ENCODE measurements at places on chromosomes 1 and 21. TPM values are rescaled to one million over a fixed set of nuclear protein-coding genes. Genes with fewer than 3 reads are reported as not detected.
A peak's percentile ranks its signal among the peaks of the same experiment; 100 is the strongest.

The TCHH gene
- polyA plus RNA-seq, result 0.06 TPM

The SMYD3 gene
- polyA plus RNA-seq, result 23.8 TPM

DNA sequence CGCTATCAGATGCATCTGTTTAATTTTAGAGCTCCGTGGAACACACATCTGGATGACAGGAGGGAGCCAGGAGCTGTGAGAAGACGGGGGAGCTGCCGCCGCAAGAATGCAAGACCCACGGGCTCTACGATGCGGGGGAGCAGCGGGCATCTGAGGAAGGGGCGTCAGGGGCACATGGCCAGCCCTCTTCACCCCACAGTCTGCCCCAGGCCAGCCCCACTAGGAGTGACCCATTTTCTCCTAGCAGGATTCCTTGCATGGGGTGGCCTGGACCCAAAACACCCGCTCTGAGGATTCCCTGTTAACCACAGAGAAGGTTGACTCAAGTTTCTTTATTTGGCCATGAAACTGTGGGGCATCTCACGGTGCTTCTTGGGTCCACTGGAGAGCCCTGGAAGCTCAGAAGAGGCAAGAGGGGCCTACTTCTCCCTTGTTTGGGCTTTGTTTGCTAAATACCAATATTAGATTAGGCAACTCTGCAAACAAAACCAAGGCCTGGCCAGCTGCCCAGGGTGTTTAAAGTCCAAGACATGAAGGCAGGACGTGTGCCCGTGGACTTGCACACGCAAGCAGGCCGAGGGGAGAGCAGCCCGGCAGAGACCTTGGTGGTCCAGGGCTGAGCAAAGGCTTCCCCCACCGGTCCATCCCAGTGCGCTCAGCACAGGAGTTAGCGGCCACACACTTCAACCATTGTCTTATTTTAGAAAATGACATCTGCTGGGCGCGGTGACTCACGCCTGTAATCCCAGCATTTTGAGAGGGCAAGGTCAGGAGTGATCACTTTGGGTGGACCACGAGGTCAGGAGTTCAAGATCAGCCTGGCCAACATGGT lies 89.8 kb downstream of the DHRS3 start:
- no peak for DNase-seq

The CCDC17 gene
- 1.7 TPM for polyA plus RNA-seq

GRCh38 chr1:198929961-198930599 lies 291.2 kb downstream of the PTPRC start:
- no peak for DNase-seq

The ZC3H12A gene
- polyA plus RNA-seq, result 2.1 TPM

DNA sequence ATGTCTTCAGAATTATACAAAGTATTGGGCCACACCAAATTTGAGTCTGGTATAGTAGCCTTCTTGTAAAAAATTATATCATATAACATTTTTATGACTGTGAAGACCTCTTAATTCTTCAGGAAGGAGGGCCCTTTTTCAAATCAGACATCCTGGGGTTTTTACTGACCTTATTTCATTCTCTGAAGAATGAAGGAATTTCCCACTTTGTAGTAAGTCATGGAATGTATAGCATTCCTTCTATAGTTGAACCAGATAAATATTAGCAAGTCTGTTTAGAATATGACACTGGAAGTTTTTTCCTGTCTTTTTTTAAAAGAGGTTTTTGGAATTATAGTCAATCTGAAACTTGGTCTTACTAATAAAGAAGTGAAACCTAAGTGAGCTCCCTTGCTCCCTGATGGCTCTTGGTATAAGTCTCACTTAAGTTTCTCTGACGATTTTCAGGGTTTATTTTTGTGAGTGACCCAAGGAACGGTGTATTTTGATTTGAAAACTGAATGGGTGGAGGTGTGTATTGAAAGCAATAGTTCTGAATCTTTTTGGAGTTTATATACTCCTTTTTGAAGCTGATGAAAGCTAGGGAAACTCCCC lies 23.7 kb downstream of the SNX27 start:
- DNase-seq, result no peak

DNA sequence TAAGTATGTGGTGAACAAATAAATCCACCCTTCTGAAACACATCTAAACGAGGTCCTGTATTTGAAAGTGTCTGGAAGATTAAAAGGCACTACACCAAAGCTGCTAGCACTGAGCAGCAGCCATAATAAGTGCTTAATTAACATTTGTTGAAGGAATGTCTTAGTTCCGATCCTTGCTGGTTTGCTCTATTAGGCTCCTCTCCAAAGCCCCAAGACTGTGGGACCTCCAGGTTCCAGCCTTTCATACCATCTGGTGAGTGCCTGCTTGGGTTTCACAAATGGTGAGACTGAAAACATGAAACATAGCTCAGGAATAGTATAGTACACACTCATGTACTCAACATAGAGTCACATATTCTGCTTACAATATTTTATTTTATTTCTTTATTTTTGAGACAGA lies 640 bp upstream of the CYP2J2 start:
- DNase-seq, result no peak

GRCh38 chr1:3799976-3800685 lies 3.8 kb upstream of the LRRC47 start:
- DNase-seq, result no peak

The KLHDC9 gene
- polyA plus RNA-seq, result 21.5 TPM

GRCh38 chr21:42060166-42060565 lies 11.0 kb upstream of the UMODL1 start:
- no peak for DNase-seq

- no peak for DNase-seq
These were observed 17.6 kb downstream of the UTP25 start for GRCh38 chr1:209845408-209845725.

DNA sequence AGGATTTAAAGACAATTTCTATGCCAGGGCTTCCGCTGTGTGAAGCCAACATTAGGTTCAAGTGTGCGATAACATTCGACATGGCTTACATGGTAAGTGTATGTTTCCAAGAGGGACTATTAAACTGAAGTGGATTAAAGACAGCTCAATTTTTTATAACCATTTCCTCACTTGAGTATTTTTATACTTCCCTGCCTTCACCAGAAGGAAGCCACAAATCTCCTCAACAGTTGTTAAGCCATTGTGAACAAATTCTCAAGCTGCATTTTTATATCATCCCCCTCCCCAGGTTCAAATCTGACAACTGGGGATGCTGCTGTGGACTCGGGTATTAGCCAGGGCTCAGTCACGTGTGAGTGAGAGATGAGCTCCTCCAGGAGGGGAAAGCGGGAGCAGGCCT lies 116.3 kb downstream of the RHOU start:
- no peak for DNase-seq

DNA sequence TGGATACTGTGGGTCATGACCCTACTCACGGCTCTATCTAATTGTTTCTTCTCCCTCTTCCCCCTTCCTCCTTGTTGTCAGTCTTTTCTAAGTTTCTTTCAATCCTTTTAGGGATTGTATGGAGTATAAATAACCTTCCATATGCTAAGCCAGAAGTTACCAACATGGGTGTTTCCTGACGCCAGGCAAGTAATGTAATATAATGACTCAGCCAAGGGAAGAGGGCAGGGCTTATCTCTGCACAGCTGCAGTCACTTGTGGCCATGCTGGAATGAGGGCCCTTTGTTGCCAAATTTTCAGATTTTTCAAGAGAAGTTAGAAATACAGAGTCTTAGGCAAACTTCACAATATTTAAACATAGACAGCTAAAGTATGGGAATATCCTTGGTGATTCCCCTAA lies 194.6 kb downstream of the ST6GALNAC3 start:
- no peak for DNase-seq

The KRTAP19-1 gene
- polyA plus RNA-seq, result not detected

DNA sequence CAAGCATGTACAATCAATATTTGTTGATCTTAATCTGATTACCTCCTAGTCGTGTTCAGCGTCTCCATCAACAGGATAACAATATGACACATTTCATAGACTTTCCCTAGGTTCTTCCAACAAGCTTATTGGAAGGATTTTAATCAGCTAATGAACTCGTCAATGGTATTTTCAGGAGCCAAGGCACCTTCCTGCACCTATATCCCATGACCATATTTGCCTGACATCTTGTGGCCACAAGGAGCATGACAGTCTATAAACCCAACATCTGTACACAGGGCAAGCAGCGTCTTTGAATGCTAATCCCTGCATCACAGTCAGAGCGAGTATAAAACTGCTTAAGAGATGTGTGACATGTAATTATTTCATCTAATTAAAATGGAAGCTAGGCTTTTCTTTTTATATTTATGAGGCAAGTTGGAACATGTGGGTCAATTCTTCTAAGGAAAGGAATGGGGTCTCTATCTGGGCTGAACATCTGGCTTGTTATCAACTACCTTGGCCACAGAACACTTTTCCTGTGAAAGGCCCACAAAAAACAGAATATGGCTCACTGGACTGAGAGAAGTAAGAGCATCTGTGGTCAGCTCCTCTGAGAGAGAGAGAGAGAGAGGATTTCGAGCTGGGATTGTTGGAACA lies 388.8 kb downstream of the NTNG1 start:
- DNase-seq, result no peak

DNA sequence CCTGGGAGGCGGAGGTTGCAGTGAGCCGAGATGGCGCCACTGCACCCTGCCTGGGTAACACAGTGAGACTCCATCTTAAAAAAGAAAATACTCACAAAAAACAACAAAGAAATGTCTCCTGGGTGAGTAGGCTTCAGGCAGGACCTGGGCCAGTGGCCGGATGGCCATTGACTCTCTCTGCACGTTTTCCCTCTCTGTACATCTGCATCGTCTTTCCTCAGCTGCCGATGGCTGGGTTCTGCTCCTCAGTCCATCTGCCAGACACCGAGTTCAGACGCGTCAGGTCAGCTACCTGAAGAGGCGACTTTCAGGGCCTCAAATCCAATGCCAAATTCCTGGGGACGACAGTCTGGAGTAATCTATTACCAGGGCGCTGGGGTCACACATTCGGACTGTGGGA lies 199.3 kb downstream of the CAMTA1 start:
- no peak for DNase-seq

DNA sequence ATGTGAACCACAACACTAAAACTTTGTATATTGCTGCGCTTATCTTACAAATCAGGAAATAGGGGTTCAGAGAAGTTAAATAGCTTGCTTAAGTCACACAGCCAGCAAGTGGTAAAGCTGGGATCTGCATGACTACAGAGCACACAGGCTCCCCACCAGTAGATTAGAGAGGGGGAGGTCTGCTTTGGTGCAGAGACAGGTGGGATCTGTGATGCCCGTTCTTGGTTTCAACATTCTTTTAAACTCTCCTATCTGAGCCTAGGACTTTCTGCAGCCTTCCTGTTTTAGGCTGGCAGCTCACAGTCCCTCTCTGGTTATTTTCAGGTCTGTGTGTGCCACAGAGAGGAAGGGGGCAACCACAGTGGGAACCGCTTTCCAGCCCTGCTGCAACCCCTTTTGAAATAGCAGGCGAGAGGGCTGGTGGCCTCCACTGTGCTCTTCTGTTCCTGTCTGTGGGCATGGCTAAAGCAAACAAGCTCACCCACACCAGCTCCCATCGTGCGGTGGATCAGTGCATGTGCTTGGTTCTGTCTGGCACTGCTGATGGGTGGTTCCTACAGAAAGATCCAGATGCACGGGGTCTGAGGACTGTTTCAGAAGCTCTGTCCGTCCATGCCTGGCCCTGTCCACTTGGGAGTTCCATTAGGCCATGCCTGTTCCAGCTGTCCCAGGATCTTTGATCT lies 1.7 kb upstream of the IL6R start:
- DNase-seq, result no peak

- no peak for DNase-seq
These were observed at the start of gene ZYG11A for GRCh38 chr1:52842643-52843310. Gene ZYG11A (plus strand): TSS chr1:52842760. CDS start chr1:52842884, 124 bp downstream.

- DNase-seq, result no peak
These were observed 47.0 kb downstream of the LAMC2 start for GRCh38 chr1:183233113-183233512.

The OR2T33 gene
- polyA plus RNA-seq, result not detected

DNA sequence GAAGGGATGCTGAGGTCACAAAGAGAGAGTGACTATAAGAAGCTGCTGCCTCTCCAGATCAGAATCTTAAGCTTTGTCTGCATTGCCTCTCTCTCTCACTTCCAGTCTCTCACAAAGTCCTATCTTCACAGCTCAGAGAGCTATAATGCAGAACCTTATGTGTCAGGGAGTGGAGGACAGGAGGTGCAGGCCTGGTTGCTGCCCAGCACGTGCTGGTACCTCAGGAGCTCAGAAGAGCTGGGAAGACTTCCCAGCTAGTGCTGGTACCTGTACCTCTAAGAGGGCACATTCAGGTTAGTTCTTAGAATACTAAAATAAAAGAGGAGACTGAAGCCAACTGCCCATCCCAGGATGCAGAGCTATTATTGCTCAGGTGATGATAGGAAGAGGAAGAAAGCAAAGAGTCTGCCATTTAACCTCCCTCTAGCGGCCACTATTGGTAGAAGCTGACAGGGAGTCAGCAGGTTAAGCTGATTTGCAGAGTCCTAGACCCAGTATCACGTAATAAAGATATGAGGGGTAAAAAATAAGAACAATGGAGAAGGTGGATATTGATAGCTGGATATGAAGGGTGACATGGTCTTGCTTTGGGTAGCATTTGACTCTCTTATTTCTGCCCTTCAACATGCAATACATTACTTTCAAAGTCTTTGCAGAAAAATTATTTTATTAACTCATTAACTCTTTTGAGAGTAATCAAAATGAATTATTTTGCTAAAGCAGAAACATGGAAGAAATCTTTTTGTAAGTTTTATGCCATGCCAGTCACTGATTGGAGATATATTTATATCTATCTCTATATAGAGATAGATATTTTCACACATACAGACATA lies 138.1 kb upstream of the HMCN1 start:
- no peak for DNase-seq

DNA sequence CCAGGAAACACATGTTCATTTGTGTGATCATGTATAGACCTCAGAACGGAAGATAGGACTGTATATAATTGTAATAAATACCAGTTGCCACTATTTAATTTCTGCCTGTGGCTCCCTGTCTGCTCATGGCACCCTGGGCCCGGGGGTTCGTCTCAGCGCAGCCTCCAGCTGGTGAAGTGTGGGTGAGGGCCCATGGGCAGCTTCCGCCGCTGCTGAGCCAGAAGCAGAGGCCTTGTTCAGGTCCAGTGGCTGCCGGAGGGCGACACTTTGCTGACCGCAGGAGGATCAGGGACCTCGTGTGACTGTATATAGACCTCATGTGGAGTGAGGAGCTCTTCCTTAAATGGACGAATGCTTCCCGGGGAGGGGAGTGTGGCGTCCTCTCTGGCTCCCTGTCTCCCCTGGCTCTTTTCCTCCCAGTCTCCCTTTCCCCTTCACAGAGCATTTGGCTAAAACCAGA lies 155.9 kb downstream of the PEX14 start:
- no peak for DNase-seq

DNA sequence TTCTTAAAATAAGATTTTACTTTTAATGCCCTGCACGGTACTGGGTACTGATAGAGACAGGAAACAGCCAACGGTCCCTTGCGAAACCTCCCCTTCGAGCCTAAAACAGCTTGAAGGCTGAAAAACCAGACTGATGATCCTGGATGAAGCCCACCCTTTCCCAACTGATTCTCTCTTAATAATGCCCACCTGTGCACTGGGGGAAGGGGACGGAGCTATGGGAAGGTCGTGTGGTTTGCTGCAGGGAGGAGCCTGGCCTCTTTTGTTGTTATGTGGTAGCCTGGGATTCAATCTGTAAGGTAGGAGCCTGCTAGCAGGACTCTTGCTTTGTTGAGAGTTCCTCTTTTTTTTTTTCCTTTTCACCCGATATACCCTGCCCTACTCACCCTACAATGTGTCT lies 25.6 kb downstream of the SAMSN1 start:
- DNase-seq, result no peak

GRCh38 chr21:39867198-39867650 lies at the start of gene PCP4:
Gene PCP4 (plus strand): TSS chr21:39867438. CDS start chr21:39867502, 64 bp downstream.
- peak; percentile 37 for DNase-seq

The TSPEAR gene
- polyA plus RNA-seq, result 1.0 TPM

Measured in left renal cortex interstitium (tissue), 4 donors.